ENCODE measurements at places on chromosomes 7 and 10.
A peak's percentile ranks its signal among the peaks of the same experiment; 100 is the strongest.

DNA sequence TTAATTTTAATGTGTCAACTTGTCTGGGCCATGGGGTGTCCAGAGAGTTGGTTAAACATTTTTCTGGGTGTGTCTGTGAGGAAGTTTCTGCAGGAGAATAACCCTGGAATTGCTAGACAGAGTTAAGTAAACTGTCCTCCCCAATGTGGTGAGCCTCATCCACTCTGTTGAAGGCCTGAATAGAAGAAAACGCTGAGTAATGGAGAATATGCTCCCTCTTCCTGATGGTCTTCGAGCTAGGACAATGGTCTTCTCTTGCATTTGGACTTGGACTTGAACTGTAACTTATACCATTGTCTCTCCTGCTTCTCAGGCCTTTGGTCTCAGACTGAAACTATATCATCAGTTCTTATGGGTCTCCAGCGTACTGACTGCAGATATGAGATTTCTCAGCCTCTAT lies 296.0 kb upstream of the IMMP2L start:
- no peak for DNase-seq

- DNase-seq, result no peak
Measured at GRCh38 chr10:121293110-121293509, 305.1 kb downstream of the FGFR2 start.

GRCh38 chr7:27527348-27527714 lies 135.4 kb downstream of the HIBADH start:
- DNase-seq, result no peak

GRCh38 chr7:139108266-139109187 lies 993 bp downstream of the ZC3HAV1 start:
- peak; percentile 5 for DNase-seq

DNA sequence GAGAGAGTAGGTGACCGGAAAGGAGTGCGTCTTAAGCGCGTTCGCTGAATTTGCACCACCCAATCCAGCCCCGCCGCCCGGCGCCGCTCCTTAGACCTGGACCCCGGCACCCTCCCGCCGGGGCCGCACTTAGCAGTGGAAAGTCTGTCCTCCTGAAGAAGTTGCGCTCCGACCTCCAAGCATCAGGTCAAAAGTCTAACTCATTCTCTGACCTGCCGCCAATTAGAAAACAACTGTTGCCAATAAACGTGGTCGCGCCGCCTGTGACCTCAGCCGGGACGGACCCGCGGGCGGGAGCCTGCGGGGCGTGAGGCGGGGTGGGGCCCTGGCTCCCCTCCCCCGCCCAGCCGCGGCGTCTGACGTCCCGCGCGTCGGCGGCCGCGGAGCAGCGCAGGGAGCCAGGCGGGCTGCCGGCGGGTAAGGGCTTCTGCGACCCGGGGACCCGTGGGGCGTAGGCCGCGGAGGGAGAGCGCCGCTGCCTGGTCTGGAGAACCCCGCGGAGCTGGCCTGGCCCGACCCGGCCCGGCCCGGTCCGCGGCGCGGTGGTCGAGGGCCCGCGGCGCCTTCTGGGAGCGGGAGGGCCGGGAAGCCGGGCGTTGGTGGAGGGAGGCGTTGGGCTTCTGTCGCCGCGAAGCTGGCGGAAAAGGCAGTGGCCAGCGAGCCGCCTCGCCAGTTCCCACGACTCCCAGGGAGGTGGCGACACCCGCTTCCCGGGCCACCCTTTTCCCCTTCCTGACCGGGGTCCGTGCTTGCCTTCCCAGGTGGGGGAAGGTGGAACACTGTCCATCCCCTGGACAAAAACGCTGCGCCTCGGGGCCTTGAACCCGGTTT lies at the start of gene BCAP29:
Gene BCAP29 (plus strand): TSS at position 362 of the 831 bp plus-strand sequence. CDS start 527 bp downstream, outside the sequence.
- DNase-seq, result no peak

DNA sequence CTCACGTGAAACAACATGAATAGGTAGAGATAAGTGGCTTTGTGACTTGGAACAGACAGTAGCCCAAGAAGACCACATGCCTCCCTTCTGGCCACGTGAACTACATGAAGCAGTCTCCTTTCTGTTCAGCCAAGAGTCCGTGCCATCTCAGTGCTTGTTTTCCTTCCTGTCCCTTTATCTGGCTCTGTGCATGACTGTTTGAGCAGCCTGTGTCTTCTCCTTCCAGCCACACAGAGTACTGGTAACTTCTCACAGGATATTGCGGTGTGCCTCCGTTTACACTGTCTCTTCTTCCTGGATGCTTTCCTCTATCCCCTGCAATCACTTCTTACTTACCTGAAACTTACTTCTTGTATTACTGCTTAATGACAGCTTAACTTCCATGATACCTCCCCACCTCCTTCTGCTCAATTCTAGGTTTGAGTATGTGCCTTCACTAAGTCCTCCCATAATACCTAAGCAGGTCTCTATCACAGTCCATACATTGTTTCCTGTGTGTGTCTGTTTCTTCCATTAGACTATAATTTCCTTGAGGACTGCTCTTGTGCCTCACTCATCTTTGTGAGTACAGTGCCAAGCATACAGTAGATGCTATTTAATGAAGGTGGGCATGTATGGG lies 748.7 kb downstream of the AUTS2 start:
- DNase-seq, result no peak

DNA sequence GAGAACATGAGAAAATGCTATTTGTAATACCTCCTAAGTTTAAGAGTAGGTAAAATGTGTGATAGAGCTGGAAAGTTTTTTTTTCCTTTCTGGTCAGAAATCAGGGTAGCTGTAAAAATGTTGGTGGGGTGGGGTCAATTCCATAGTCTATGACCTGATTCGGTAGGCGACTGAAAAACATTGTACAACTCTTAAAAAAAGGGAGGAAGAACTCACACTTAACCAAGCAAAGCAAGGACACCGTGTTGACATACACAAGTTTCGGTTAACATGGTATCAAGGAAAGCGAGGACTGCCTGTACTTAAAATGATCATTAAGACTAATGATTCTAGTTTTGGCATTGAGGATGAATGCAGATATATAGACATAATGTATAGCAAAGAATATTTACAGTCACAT lies 1.8 kb upstream of the ZEB1 start:
- no peak for DNase-seq

DNA sequence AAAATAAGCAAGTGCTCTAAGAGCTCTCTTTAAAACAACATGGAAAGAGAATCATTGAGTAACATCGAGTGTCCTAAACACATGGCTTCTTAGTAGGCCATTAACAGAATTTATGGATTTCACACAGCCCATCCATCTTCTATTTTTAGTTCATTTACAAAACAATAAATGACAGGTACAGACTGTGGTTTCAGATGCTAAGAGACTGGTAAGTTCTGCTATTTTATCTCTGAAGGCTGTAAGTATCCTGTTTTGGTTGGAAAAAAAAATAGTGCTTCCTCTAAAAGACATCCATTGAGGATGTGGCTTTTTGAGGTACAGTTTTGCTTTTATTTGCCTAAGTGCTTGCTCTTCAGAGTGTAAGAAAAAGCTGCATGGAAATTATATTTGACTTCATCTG lies 27.4 kb upstream of the GNAI1 start:
- no peak for DNase-seq

- DNase-seq, result no peak
Measured at GRCh38 chr10:101695404-101695890, 477 bp upstream of the FBXW4 start.

GRCh38 chr7:66837007-66837406 lies 84.0 kb upstream of the TMEM248 start:
- no peak for DNase-seq

DNA sequence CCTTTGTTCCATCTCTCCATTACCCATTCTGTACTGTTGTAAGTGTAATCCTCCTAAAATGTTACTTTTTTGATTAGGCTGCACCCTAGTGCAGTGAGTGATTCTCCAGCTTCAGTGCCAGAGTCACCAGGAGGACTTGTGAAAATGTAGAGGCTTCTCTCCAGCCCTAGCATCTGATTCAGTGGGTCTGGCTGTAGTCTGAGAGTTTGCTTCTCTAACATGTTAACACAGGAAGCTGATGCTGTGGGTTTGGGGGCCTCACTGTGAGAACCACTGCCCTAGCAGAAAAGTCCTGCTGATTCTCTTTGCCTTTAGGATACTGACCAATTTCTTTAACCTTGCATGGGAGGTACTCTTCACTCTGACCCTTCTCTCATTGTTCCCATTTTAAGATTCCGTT lies 24.4 kb downstream of the CSGALNACT2 start:
- no peak for DNase-seq

DNA sequence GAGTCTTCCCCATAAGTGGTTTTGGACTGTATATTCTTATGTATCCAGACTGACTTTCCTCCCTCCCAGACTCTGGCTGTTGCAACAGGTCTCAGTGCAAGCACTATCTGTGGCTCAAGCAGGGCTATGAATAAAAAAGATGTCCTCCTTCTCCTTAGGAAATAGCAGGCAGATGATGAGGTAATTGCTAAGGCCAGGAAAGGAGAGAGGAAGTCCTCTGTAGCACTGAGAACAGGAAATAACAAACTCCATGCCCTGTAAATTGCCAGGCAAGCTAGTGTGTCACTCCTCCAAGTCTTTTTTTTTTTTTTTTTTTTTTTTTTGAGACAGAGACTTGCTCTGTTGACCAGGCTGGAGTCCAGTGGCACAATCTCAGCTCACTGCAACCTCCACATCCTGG lies 900.1 kb downstream of the TYW1 start:
- DNase-seq, result no peak

- no peak for DNase-seq
Measured at GRCh38 chr10:119393019-119393418, 149.5 kb downstream of the RGS10 start.

- no peak for DNase-seq
Measured at GRCh38 chr10:128738386-128738915, 612.2 kb upstream of the MKI67 start.

DNA sequence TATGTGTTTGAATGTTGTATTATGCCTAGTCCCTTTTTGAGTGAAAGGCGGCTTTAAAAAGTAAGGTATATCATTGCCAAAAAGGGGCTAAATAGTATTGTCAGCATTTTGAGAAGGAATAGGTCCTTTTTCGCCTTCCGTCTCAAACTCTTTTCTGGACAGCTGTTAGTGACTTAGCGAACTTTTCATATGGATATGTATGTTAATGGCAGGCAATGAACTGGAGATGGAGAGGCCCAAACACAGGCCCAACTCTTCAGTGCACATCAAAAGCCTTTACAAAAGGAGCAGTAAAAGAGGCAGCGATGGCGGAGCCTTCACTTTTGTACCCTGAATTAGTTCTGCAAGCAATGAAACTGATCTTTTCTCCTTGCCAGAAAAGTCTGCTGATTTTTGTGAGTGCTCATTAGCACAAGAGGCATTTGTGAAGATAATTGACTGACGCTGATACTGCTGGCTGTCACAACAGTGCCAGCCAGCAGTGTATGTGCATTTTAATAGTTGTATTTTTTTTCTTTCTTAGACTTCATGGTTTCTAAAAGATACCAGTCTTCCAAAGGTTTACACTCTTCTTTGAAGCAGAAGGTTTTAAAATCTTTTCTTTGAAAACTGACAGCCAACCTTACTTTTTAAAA lies 243.7 kb upstream of the SP8 start:
- no peak for DNase-seq

DNA sequence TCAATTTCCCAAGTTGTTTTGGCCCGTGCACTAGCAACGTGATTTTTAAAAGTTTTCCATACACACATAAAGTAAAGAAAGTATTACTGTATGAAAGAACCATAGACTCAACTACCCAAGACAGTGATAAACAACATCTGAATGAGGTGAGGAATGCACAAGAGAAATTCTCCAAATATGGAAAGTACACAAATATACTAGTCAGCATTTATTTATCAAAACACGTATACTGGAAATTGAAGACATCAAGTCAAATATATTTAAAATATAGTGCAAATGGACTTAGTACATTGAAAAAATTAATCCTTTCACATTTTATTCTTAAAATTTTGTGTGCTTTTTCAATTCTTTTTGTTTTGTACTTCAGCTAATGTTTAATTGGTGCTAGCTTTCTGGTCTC lies 143.6 kb downstream of the ARL4A start:
- DNase-seq, result no peak

GRCh38 chr10:110758898-110759297 lies 112.8 kb upstream of the PDCD4 start:
- peak; percentile 44 for DNase-seq

DNA sequence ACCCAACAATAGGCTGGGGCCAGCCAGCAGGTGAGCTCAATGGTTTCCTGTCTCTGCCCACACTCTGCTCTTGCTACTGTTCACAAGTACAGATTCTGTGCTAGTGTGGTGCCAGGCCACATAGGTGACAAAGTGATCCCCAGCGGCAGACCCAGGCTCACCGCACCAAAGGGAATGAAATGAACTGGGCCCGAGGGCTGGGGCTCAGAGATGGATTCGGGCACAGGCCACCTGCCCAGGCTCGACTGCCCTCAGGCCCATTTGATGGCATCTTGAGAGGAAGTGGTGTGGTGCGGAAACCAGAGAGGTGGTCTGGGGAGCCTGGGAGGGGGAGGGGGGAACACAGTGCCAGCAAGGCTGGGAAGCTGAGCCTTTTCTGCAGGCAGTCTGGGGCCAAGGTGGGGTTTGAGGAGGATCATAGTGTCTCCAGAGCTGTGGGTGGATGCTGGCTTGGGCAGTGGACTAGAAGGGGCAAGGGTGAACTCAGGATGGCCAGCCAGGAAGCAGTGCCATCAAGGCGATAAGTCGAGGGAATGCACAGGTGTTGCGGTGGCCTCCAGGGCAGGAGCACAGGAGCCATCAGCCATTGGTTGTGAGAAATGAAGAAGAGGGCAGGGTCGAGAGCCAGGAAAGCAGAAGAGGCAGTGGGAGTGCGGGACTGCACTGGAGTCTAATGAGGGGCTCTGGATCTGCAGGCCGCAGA lies 85.2 kb downstream of the ARHGAP22 start:
- no peak for DNase-seq

- DNase-seq, result no peak
Measured at GRCh38 chr10:125472010-125472607, 210.9 kb downstream of the TEX36 start.

DNA sequence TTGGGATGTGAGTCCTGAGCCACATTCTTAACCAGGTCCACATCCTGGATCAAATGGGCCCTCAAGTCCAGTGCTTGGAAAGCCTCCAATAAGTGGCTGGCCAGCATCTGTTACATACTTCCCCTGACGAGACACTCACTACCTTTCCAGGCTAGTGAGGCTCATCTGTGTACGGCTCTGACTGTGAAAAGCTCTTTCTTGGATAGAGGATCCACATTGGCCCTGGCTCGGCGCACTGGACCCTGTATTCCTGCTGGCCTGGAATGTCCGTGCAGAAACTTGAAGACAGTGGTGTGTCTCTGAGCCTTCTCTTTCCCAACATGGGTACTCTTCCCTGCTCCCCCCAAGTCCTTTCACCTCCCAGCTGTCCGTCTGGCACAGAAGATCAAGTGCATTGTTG lies 35.5 kb downstream of the MYL10 start:
- DNase-seq, result no peak

- no peak for DNase-seq
Measured at GRCh38 chr7:2640846-2641316, 9.1 kb downstream of the TTYH3 start.
